ENCODE measurements at places on chromosomes 6 and 20.

- DNase-seq, result no peak
These were observed 19.4 kb downstream of the SAMD3 start for GRCh38 chr6:130203370-130203769.

DNA sequence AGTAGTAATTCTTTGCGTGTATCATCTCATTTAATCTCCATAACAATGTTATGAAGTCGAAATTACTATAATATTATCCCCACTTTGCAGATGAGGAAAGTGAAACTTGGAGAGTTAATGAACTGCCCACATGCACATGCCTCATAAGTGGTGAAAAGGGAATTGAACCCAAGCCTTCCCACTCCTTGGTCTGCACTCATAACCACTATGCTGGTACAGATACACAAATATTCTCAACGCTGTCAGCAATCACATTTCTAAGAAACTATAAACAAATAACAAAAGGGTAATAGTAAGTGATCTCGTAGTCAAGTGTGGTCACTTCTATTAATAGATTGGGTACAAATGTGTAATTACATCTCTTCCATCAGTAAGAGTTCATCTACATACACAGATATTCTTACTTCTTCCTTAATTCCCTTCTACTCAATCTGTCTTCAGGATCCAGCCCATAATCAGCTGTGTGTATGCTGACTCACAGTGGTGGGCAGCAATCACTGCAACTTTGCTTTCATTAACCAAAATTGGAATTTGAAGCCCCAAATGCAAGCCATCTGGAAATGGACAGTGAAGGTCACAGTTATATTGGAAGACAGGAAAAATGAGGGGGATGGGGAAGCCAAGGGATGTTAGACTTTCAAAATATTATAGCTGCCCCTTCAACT is 6.6 kb downstream of the PRSS35 start:
- DNase-seq, result no peak

GRCh38 chr6:44386364-44386928 is 1.1 kb upstream of the CDC5L start:
- no peak for DNase-seq

DNA sequence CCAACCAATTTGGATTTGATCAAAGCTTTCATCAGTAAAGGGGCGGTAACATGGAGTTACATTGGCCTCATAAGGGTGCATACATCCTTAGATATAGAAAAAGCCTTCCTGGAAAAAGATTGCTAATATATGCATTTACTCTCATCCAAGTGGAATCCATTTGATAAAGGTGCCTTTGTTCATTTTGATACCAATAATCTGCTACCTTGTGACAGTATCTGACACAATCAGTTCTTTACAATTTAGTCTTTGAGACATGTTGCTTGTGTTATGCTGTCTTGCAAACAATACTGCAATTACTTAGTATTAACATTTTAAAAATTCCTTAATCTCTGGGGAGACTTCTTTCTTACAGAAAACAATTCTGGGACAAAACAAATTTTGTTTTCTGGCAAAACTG is 654.4 kb upstream of the SLC35B3 start:
- DNase-seq, result no peak

DNA sequence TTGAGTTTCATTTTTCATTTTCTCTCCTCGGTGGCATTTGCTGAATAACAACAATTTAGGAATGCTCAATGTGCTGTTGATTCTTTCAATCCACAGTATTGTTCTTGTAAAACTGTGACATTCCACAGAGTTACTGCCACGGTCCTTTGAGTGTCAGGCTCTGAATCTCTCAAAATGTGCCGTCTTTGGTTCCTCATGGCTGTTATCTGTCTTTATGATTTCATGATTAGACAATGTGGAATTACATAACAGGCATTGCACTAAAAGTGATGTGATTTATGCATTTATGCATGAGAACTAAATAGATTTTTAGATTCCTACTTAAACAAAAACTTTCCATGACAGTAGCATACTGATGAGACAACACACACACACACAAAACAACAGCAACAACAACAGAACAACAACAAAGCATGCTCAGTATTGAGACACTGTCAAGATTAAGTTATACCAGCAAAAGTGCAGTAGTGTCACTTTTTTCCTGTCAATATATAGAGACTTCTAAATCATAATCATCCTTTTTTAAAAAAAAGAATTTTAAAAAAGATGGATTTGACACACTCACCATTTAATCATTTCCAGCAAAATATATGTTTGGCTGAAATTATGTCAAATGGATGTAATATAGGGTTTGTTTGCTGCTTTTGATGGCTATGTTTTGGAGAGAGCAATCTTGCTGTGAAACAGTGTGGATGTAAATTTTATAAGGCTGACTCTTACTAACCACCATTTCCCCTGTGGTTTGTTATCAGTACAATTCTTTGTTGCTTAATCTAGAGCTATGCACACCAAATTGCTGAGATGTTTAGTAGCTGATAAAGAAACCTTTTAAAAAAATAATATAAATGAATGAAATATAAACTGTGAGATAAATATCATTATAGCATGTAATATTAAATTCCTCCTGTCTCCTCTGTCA is 88.1 kb downstream of the SNAP25 start:
- no peak for DNase-seq

DNA sequence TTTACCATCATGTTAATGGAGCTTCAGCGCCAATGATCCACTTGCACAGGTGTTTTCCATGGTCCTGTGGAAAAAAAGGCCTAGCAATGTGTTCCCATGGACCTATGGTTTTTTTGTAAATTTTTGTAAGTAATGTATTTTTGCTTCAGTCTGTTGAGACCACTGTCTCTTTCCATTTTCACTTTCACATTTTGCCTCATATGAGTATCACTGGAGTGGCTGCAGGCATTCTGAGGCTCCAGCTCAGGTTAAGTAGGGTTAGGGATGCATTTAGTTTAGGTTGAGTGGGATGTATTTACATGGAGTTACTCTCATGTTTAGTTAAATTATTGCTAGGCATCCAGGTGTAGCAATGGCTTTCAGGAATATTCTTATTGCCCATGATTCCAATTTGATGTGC is 19.2 kb upstream of the LMBRD1 start:
- no peak for DNase-seq

DNA sequence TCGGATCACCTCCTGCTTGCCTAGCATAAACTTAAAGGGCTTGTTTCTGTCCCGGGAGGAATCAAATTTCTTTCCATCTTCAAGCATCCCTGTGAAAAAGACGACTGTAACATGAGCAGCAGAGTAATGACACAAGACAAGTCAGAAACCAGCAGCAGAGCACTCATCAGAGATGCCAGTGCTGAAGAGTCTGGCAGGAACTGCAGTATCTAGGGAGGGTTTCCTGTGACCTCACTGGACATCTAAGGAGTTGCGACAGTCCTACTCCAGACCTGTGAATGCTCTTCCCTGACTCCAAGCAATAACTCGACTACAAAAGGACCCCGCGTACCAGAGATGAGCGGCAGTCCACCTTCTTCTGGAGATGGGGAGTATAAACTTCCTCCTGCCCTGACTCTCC is 17.3 kb downstream of the FKBP1A start:
- DNase-seq, result no peak

DNA sequence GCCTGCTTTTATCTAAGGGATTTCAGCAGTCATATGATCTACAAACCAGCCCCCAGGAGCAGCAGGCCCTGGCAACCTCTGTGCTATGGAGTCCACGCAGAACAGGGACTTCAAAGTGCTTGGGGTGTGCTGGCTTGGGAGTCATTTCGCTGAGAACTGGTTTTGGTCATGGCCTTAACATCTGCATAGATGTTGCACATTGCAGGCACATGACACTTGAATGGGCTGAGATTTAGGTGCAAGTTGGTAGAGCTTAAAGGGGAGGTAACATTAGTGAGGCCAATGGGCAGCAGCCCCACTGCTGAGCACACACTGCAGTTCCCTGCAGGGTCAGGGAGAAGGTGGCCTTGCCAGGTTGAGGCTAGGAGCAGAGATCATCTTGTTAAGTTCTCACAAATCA is 43.6 kb downstream of the RREB1 start:
- DNase-seq, result no peak

Data from substantia nigra (tissue), 51 donors.